ENCODE measurements at places on chromosomes 2 and 18.

DNA sequence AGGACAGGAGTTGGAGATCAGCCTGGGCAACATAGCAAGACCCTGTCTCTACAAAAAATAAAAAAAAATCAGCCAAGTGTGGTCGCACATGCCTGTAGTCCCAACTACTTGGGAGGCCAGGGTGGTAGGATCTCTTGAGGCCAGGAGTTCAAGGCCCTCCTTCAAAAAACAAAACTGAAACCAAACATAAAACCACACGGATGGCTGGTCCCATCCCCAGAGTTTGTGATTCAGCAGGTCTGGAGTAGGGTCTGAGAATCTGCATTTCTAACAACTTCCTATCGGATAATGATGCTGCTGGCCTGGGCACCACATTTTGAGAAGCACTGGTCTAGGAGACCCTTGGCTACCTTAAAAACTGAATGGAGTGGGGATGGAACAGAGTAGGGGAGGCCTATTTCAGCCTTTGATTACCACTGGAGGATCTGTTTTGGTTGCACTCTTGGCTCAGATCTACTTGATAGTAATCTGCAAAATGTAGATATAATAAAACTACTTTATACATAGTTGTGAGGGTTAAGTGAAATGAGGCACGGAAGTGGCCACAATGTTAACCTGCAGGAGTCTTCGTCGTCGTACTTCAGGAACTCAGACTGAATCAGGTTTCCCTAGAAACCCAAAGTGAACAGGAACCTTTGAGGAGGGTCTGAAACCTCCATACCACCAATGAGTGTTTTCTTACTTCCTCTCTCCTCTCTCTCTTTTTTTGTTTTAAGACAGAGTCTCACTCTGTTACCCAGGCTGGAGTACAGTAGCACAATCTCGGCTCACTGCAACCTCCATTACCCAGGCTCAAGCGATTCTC lies 25.5 kb upstream of the NFE2L2 start:
- DNase-seq: no peak

DNA sequence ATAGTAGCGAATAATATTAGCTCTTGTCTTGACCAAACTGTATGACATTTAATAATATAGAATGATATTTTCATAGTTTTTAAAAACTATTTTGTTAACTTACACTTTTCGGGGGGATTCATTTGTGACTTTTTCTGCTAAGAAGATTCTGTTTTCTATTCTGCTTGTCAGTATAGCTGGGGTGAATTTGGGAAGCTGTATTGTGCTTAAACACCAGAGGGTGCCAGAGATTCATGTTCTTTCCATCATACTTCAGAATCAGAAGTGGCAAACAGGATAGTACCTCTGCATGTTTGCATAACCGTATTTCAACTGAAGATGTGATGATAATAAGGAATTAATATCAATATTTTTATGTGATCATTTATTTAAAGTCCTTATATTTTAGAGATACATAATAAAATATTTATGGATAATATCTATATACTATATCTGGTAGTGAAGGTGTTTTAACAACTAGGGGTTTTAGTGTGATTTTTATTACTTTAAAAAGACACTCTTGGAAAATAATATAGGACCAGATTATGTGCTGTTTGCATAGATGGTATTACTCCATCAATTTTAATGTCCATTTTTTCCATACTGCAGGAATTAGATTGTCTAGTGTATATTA lies 81.0 kb downstream of the TAF4B start:
- peak; percentile 33 for DNase-seq

GRCh38 chr2:177636672-177637071 lies 244.1 kb downstream of the AGPS start:
- DNase-seq: no peak

DNA sequence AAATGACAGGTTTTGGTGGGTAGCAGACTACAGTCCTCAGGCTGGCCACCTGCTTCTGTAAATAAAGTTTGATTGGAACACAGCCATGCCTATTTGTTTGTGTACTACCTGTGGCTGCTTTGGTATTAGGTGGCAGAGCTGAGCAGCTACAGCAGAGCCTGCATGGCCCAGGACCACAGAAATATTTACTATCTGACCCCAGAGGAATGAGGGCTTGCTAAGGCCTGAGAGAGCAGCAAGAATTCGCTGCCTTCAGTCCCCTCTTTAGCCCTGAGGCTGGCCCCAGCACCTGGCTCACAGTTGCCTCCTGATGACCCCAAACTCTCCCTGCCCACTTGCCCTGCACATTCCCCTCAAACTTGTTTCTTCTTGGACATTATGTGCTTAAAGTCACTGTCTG lies 32.5 kb downstream of the POLR1A start:
- DNase-seq: no peak

DNA sequence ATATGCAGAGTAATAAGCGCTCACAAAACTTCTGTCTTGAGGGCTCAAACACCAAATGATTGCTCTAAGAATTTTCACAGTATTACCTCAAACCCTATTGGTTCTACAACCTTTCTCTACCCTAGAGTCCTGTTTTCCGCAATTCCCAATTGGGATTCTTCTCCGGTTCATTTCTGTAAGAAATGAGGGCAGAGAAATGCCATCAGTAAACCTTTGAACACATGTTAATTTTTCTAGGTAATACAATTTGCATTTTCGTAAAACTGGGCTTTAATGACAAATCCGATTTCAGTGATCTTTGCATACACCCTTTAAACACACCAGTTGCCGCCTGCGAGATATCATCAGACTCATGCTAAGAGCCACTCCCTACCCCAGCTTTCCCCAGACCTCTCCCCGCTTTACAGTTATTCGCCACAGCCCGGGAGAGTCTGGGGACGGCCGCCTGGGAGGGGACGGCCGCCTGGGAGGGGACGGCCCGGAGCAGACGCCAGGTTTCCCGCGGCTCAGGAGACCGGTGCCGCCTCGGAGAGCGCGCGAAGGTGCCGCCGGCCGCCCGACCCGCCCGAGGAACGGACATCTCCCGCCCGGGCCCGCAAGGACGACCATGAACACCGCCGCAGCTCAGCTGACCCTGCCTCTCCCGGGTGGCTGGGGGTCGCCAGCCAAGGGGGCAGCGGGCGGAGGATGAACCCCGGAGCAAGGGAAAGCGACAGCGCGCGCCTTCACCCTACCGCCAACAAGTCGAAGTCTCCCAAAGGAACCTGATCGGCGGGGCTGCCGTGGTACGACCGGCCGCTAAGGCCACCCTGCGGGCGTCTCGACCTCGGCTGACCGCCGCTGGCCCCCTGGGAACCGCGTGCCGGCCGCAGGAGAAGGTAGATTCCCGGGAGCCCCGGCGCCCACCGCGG lies 463 bp downstream of the SMC6 start:
- DNase-seq: peak; percentile 38

DNA sequence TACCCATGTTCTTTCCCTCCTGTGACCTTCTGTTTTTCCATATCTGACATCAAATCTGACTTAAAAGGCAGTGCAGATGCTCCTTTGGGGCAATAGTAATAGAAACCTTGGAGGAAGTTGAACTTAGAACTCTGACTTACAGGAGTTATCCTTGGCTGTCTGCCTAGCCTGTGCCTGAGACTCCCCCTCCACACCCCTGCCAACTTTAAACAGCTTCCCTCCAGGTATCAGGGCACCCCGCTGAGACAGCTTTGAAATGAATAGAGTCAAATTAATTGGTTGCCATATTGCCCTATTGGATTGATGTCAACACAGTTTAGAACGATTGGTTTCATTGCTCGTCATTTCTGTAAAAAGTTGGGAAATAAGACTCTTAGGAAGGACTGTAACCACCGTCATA lies 322.0 kb downstream of the PRKCE start:
- DNase-seq: no peak

- DNase-seq: no peak
Measured at GRCh38 chr18:26901020-26901419, 35.5 kb upstream of the AQP4 start.

- DNase-seq: no peak
Measured at GRCh38 chr2:16155366-16155765, 215.0 kb downstream of the MYCN start.

DNA sequence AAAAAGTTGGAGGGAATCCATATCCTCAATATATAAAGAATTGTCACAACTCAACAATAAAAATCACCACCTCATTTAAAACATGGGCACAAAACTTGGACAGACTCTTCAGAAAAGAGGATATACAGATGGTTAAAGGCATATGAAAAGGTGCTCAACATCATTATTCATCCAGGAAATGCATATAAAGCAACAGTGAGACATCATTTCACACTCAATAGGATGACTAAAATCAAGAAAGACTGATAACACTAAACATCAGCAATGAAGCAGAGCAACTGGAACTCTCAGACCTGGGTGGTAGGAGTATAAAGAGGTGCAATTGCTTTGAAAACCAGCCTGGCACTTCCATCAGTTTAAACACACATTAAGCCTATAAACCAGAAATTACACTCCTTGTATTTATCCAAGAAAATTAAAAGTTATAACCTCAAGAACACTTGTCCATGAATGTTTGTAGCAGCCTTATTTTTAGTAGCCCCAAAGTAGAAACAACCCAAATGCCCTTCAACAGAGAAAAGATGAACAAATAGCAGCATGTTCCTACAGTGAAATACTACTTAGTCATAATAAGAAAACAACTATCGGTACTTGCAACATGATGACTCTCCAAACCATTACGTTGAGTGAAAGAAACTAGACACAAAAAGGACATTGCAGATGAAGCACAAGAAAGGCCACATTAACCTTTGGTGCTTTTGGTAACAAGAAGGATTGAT lies 79.1 kb upstream of the TANC1 start:
- DNase-seq: peak; percentile 34

- DNase-seq: no peak
Measured at GRCh38 chr18:54181856-54182602, 42.4 kb downstream of the MBD2 start.

DNA sequence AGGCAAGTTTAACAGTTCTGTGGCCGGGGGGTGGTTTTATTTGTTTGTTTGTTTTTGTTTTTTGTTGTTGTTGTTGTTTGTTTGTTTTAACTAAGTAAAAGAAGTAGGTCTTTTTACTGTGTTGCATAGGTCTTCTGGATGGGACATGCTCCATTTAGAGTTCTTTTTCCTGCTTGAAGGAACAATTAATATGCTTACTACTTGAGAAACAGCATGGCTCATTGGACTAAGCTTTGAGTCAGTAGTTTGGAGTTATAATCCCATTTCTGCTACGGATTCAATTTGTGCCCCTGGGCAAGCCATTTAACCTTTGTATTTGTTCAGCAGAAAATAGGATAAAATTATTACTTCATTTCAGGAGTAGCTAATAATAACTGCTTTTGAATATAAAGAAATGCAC lies 8.7 kb upstream of the ACVR2A start:
- DNase-seq: no peak

DNA sequence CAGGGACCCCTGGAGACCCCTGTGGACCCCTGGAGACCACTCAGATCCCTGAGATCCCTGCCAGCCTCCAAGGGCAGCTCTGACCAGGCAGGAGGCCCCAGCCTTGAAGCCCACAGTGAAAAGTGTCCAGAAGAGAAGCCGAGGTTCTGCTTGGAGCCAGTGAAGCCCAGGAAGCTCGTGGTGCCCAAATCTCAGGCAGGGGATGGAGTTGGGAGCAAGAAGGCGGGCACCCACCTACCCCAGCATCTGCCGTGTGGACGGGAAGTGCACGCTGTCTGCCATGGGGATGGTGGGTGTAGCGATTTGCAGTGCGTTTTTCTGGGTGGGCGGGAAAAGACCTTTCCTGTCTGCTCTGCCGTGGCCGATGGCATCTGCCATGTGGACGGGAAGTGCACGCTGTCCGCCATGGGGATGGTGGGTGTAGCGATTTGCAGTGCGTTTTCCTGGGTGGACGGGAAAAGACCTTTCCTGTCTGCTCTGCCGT lies 120.6 kb upstream of the CTDP1 start:
- DNase-seq: no peak

DNA sequence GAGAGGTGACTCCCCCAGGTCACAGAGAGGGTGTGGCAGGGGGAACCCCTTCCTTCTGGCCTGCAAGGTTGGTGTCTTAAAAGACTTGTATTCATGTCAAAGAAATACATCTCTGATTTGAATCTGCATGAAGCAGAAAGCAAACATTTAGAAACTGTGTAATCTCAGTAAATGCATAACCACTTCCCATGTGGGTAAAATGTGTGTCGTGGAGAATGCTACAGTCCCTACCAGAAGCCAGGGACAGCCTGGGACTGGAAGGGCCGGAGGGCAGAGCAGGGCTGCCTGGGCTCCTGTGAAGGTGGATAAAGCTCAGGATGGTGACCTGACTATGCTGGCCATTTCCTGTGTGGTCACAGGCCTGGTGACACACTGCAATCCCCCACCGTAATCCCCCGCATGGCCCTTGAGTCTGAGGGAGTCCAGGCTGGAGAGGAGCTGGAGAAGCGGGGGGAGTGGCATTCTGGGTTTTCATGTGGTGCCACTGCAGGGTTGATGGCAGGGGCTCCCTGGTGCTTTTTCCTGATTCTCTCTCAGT lies 102.2 kb downstream of the LRRC30 start:
- DNase-seq: no peak

GRCh38 chr2:241378816-241379215 lies 22.7 kb downstream of the FARP2 start:
- no peak for DNase-seq

- DNase-seq: no peak
Measured at GRCh38 chr2:120446236-120447126, 100.5 kb downstream of the INHBB start.

- peak; percentile 57 for DNase-seq
Measured at GRCh38 chr18:26549263-26550094, 1.1 kb upstream of the KCTD1 start.

GRCh38 chr18:54607213-54608027 lies 16.4 kb downstream of the DYNAP start:
- peak; percentile 10 for DNase-seq

- no peak for DNase-seq
Measured at GRCh38 chr2:67165523-67165990, 231.6 kb upstream of the ETAA1 start.

DNA sequence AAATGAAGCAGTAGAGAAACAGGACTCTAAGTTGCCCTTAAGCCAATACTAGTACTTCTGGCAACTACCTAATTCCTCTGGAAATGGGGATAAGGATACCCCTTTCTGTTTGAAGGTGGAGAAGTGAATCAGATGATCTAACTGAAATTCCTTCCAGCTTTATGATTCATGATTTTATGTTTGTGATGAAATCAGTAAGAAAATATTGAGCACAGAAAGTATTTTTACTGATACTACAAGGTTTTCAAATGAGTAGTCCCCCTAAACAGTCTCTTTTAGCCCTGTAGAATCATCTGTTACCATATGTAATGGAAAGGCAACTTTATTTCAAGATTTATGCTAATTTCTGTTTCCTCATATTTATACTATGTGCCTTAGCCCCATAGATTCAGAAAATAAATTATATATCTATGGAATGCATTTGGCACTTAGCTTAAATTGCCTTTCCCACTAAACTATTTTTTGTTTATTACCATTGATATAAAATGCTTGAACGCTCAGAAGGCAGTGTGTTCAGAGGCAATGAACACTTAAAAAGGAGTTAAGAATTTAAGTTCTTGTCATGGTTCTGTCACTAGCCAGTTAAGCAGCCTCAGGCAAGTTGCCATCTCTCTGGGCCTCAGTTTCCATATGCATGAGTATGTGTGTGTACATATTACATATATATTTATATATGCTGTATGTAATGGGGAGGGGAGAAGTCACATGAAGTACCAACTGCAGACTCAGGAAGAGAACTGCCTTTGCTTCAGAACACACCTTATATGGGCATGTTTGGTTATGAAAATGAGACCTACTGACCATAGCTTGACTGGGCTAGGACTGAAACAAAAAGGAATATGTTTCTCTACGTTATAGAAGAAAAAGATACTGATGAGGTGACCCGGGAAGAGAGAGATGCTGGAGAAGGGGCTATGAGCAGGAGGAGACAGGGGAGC lies 97.7 kb downstream of the CDC42EP3 start:
- DNase-seq: no peak

GRCh38 chr18:73690222-73690621 lies 457.4 kb downstream of the FBXO15 start:
- no peak for DNase-seq
